ENCODE measurements at places on chromosomes 12 and 14. TPM values are rescaled to one million over a fixed set of nuclear protein-coding genes. Genes with fewer than 3 reads are reported as not detected.

GRCh38 chr12:102675672-102676071, 195.3 kb upstream of the IGF1 start:
- DNase-seq = no peak

DNA sequence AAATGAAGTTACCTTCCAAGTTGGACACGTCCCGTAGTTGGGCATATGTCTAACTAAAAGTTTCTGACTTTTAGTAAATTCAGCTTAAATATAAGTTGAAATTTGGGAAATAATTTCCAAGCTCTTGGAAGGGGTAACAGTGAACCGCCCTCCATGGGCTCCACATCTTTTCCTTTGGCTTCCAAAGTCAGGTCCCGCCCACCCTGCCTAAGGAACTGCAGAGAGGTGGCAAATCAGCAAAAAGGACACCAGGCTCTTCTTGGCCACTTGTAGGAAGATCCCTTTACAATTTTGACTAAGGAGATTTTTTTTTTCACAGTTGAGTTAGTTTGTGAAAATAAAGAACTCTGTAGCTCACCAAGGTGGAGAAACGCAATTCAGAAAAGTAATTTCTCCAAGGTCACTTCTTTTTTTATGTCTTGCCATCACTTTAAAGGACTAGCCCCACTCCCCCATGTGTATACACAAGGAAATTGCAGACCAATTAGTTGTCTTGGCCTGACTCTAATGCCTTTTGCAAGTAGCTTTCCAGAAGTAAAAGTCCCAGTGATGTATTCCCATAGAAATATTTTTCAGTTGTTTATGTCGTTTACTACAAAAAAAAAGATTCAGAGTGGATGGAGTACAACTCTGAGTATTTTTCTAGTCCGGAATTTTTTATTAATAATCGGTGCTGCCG, 181.2 kb downstream of the PELI2 start:
- DNase-seq = no peak

DNA sequence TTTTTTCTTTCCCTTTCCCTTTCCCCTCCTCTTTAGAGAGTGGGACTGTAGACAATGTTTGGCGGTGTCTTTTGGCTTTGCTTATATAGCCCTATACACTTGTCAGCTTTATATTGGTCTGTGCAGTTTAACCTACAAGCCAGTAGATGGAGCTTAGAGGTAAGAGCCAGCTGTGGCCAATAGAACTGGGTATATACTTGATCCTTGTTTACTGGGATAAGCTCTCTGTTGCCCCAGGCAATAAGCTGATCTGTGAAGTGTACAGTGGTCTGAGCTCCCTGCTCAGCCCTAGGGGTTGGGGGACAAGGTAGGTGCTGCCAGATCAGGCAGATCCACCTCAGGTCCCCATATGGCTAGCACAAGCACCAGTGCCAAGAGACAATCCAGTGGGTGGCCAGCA, 434.1 kb downstream of the NOVA1 start:
- DNase-seq = no peak

GRCh38 chr12:6644257-6644596, 3.0 kb downstream of the ACRBP start:
- DNase-seq = no peak

- DNase-seq = no peak
Observed at GRCh38 chr12:69107541-69107940, 131.8 kb upstream of the CPSF6 start.

GRCh38 chr14:50669441-50669986, 1.4 kb upstream of the SAV1 start:
- no peak for DNase-seq

DNA sequence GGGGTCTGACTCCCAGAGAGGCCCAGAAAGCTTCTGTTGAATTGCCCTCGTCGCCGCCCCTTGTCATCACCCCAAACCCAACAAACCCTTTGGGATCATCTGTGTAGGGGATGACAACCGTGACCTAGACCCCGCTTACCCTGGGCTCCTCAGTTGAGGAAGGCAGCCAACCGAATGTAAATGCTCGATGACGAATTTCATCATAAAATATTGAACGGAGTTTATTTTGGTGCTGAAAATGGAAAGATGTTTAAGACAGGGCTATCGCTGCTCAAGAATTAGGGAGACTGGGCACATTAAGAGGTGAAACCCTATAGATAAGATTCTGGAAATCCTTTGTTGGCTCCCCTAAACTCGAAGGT, 512 bp downstream of the ACTR10 start:
- DNase-seq = no peak

- DNase-seq = peak; percentile 28
Observed at GRCh38 chr12:121297435-121297991, 1.0 kb upstream of the CAMKK2 start.

DNA sequence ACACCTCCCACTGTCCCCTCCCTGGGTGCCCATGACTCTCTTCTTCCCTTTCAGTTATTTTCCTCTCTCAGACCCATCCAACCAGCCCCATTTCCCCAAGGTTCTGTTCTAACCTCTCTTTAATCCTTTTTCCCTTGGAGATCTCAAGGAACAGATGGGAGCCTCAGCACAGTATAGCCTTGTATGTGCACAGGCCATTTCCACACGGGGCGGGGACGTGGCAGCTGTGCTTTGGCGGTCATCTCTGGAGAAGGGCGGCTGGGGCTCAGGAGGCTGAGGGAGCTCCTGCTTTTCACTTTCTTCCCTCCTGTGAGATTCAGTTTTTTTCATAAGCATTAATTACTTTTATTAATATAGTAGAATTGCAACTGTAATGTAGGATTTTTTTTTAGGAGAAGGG, 212.2 kb downstream of the ZFP36L1 start:
- DNase-seq = no peak

DNA sequence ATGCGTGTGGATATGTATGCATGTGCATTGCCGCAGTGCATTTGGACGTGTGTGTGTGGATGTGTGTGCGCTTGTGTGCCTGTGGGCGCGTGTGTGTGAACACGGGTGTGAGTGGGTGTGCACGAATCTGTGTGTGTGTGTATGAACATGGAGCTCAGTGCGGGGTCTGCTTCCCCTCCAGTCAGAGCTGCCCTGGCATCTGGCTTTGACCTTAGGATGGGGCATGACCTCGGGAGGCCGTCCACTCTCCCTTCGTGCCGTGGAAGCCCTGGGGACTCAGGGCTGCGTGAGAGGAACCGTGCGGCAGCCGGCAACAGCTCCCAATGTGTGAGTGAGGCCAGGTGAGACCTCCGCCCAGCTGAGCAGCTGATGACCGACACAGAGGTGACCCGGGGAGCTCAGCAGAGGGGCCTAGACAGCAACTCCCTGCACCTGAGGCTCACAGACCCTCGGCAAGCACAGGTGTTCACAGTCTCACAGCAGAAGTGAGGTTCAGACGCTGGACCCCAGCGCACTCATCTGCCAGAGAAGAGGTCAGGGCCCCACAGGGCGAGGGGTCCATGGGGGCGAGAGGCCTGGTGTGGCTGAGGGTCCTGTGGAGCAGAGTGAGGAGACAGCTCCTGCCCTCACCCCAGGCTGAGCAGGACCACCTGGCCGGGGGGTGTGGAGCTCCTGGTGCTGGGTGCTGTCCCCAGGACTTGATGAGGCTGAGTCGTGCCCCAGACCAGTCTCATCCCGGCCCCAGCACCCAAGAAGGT, 33.6 kb upstream of the FBRSL1 start:
- no peak for DNase-seq

GRCh38 chr12:124720681-124721500, 142.8 kb downstream of the SCARB1 start:
- no peak for DNase-seq

DNA sequence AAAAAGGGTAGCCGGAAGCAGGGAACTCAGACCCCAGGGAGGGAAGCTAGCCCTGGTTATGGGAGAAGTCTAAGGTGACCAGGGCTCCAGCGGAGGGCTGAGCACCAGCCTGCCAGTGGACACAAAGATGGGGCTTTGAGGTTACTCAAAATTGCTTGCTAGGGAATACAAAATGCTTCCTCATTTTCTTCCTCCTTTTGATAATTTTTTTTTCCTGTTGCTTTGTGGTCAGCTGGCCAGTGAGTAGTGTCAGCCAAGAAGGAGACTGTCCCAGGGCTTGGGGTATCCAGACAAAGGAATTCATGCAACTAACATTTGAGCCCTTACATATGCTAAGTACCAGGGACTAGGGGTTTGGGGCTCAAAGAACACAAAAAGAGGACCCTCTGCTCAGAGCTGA, 206.2 kb downstream of the PPM1H start:
- no peak for DNase-seq

- no peak for DNase-seq
Observed at GRCh38 chr14:35051796-35052195, 5.7 kb downstream of the FAM177A1 start.

- DNase-seq = no peak
Observed at GRCh38 chr14:47674148-47674542, 1.3 kb downstream of the MDGA2 start.

GRCh38 chr14:76546426-76547221, 170.7 kb downstream of the ESRRB start:
- no peak for DNase-seq

DNA sequence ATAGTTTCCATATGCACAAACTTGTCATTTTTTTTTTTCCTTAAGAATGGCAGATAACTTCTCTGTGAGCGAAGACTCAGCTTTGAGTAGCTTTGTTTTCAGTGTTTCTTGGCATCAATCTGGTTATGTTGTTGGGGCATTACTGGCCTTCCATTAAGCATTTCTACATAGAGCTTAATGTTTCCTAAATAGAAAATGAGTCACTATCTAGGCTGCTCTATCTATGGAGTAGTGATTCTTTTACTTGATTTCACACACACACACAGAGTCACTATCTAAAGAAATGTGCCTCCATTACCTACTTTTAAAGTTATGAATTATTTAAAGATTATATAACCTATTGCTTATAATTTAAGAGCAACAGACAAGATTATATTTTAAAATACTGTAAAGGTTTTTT, 53.9 kb downstream of the TMEM260 start:
- no peak for DNase-seq

DNA sequence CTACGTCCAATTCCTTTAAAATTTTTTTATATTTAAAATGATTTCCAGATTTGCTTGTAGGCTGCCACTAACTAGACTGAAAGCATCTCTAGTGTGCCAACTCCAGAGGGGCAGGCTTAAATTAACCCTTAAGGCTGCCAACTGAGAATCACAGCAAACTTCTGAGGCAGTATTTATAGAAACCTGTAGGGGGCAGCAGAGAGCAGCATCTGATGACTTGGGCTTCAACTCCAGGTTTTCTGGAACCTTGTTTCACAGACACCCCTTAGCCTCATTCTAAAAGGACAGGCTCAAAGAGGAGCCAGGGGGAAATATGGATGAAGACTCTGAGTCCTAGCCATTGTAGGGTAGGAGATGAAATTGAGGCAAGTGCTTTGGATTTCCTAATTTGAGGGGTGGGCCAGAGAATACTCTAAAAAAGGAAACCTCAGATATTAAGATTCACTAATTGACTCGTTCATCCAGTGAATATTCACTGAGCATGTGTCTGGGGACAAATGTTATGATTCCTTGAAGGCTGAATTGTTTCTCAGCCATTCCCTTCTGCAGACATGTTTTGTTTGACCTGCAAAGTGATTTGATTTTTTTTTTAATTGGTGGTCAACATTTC, 63.3 kb upstream of the HSPB8 start:
- no peak for DNase-seq

PTPRO gene
- total RNA-seq = not detected

BDKRB1 gene
- total RNA-seq = not detected

PROX2 gene
- not detected for total RNA-seq

BHLHE41 gene
- 57.1 TPM for total RNA-seq

FAM186B gene
- 1.7 TPM for total RNA-seq

RFLNA gene
- total RNA-seq = not detected

KRT2 gene
- total RNA-seq = not detected

KCNMB4 gene
- total RNA-seq = 6.7 TPM

OTOGL gene
- not detected for total RNA-seq

GPRC5D gene
- total RNA-seq = not detected

TULP3 gene
- total RNA-seq = 39.0 TPM

GPR68 gene
- total RNA-seq = not detected
